ENCODE measurements at places on chromosomes 11 and 22.

GRCh38 chr22:31084811-31085492, 3.8 kb downstream of the SMTN start:
- peak; percentile 88 for DNase-seq

DNA sequence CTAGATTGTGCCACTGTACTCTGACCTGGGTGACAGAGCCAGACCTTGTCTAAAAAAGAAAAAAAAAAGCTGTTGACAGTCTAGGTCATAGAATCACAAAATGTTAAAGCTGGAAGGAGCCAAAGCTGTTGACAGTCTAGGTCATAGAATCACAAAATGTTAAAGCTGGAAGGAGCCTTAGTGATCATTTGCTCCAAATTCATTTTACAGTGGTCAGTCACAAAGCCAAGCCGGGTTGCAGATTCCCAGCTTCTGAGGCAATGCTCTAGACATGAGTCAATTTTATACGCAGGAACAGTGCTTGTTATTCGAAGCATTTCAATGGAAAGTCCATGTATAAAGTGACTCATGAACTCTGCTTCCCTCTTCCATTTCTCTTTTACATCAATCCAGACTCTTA, 47.4 kb downstream of the SYT13 start:
- no peak for DNase-seq

- DNase-seq, result no peak
These were observed 23.8 kb downstream of the MICAL3 start for GRCh38 chr22:18000441-18001039.

- no peak for DNase-seq
These were observed 22.1 kb downstream of the SCUBE2 start for GRCh38 chr11:9069256-9069655.

DNA sequence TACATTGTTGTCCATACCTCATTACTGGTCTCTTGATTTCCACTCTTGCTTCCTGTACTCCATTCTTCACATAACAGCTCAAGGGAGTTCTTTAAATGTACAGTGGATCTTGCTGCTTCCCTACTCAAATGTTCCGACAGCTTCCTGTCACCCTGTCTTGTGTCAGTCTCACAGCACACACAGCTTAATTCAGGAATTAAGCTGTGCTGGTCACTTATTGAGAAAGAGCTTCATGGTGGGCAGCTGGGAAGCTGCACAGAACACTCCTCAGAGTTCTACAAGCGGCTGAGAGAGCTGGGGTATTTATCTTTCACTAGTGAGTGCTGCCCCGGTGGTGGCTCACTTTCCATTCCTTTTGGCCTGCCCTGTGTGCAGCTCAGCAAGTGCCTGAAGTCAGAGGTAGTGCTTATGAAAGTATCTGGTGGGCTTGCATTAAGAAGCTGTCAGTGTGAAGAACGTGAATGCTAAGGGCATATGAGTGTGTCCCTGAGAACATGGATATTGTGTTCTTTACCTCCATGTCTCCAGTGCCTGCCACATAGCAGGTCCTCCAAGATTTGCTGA, 48.7 kb downstream of the KCNQ1OT1 start:
- no peak for DNase-seq

- no peak for DNase-seq
These were observed 47.0 kb downstream of the TNRC6B start for GRCh38 chr22:40224702-40225101.

DNA sequence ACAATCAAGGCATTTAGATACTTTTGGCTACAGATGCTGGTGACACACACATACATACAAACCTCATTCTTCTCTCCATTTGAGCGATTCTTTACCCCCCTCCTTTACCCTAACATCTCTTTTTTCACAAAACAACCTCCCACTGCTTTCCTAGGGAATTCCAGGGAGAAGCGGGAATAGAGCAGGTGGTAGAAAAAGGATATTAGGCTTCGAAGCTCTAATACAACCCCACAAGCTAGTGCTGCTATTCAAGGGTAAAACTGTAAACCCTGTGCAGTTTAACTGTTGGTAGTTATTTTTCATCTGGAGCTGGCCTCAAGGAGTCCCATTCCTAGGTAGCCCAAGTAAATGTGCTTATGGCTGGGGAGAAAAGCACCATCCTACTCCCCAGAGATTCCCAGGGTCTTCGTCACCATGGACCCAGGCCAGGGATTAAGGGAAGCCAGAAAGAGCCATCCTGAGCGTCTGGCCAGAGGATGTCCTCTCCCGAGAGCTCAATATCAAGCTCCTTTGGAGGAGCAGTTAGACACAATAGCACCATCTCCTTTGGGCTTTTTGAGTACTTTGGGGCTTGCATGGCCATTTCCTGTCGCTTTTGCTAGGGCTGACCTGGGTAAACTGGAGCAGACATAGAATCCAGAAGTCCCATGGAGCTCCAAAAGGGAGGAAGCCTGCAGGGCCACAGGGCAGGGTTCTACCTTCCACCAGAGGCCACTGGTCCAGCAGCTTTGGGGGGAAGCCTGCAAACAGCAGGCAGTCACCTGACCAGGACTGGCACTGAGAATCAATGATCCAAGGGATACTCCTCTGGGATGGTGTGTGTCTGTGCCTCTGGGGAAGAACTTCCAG, 3.1 kb downstream of the MAML2 start:
- DNase-seq, result no peak

GRCh38 chr11:128709402-128709801, 15.5 kb downstream of the FLI1 start:
- no peak for DNase-seq

- DNase-seq, result no peak
These were observed 4.9 kb downstream of the SLCO2B1 start for GRCh38 chr11:75155570-75156422.

- no peak for DNase-seq
These were observed 63.8 kb upstream of the UCP3 start for GRCh38 chr11:74072721-74073120.

GRCh38 chr22:37063431-37064420, 12.2 kb downstream of the KCTD17 start:
- DNase-seq, result no peak

DNA sequence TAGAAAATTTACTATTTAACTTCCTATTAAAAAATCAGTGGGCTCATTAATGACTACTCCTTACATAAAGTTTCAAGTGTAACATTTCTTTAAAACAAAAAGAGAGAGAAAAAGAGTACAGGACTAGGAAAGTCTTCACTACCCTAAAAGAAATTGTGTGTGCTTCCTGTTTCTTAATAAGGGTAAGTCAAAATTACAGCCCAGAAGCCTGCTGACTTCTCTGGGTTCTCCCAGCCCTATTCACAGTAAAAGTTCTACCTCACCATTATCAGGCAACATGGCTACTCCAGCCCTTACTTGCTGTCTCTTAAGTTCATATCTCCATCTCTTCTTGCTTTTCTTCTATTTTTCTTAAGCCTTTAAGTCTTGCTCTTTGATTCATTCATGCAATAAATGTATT, 20.3 kb upstream of the ZC3H12C start:
- no peak for DNase-seq

DNA sequence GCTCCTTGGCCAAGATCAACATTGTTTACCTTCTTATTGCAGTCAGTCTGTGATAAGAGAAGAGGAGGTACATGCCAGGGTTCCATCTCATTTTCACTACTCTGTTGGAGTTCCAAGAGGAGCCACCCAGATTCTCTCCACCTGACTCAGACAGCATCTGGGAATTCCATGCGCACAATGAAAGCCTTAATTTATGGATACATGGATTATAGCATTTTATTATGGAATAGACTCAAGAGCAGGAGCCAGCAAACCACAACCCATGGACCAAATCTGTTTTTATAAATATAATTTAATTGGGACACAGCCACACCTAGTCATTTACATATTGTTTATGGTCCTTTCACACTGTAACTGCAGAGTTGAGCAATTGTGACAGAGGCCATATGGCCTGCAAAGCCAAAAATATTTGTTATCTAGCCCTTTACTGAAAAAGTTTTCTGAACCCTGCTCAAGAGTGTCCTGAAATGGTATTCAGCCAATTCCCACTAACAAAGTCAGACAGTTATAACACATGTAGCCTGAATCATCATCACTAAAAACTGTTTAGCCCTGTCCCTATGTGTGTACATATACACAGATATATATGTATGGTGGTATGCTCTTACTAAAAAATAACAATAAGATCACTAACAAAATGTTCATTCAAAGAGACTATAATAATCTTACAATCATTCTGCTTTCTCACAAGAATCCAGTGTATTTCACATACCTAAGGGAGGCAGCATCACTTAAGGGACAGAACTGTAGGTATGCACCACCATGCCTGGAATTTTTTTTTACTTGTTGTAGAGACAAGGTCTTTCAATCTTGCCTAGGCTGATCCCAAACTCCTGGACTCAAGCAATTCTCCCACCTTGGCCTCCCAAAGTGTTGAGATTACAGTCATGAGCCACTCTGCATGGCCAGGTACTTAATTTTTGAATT, 104.5 kb upstream of the TEAD1 start:
- no peak for DNase-seq
